ENCODE measurements at places on chromosomes 1 and 21. TPM values are rescaled to one million over a fixed set of nuclear protein-coding genes. Genes with fewer than 3 reads are reported as not detected.

DNA sequence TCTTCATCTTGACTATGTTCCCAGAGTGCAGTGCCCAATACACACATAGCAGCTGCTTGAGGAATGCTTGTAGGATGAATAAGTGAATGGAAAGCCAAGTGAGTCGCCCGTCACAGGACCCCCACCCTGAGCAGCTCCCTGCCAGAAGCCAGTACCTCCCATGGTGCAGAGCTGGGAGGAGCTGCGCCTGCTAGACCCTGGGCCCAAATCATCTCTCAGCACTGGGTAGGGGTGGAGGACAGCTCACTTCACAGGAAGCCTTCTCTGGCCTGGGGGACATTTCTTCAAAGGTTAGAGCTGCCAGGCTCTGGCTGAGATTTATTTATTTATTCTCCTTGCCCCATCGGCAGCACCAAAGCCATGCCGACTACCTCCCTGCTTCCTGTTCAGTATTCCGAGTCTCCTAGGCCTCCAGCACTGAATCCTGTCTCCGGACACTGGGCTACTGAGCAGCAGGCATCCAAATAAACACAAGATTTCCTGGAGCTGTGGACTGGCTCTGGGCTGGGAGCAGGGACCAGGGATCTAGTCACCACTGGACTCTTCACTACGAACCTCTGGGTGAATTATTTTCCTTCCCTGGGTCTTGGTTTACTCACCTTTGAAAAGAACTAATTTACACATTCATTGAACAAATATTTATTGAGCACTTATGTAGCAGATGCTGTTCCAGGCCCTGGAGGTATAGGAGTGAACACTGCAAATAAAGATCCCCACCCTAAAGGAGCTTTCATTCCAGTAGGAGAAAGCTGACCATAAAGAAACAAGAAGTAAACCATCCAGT lies 187.7 kb downstream of the TRABD2B start:
- no peak for DNase-seq

DNA sequence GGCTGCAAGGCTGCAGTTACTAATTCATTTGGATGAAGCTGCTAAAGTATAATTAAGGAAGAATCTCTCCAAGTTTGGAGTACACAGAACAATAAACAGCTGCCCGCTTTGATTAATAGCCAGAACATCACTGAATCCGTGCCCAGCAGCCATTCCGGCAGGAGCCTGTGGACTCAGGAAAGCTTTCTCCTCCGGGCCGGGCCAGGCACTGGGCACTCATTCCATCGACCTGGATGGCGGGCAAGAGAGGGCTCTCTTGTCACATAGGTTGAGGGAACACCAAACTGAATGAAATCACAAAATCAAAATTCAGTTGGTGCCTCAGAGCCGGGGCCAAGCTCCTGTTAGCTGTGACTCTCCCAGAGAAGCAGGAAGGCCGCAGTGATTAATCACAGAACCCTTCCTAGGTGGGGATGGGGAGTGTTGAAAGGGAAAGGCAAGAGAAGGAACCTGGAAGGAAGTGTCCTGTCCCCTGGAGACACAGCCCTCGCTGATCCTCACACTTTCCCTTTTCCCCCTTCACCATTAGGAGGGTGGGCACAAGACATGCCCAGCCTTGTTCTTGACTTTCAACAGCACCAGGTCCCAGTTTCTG lies 306.7 kb downstream of the NPHP4 start:
- no peak for DNase-seq

The CAPN2 gene
- 186 TPM for total RNA-seq

GRCh38 chr1:152159144-152159543 lies at the start of gene RPTN:
TSS of gene RPTN (minus strand) at chr1:152159228. CDS start at chr1:152157889, 1,339 bp downstream.
- no peak for DNase-seq

The OPRD1 gene
- total RNA-seq = not detected

The RPE65 gene
- total RNA-seq = not detected

DNA sequence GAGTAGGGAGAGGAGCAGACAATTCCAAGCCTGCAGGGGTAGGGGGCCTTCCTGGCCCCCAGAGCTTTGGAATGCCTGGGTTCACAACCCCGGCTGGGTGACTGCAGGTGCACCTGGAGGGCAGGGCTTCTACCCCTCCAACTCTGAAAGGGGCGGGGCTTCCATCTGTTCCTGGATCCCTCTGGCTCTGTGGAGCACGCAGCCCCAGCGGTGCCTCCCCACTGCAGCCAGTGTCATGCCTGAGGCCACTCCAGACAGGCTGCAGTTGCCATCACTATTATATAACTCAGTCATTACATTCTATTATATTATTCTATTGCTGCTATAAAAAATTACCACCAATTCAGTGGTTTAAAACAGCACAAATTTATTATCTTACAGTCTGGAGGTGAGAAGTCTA lies 12.5 kb upstream of the FNBP1L start:
- DNase-seq = no peak

DNA sequence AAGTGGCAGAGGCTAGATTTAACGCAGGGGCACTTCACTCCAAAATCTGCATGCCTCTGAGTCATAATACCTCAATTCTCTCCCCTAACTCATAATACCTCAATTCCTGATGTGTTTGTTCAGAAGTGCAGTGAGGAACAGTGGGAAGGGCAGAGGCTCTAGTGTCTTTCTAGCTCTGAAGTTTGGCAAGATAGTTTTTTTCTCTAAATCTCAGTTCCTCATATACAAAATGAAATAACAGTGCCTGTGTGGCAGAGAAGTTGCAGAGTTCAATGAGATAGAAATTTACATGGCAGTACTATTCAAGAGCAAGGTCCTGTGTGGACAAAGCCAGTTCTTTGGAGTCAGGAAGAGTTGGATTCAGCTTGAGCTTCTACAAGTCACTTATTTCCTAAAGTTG lies 9.8 kb downstream of the JUN start:
- DNase-seq = no peak

The TRIM62 gene
- total RNA-seq = 12.7 TPM

DNA sequence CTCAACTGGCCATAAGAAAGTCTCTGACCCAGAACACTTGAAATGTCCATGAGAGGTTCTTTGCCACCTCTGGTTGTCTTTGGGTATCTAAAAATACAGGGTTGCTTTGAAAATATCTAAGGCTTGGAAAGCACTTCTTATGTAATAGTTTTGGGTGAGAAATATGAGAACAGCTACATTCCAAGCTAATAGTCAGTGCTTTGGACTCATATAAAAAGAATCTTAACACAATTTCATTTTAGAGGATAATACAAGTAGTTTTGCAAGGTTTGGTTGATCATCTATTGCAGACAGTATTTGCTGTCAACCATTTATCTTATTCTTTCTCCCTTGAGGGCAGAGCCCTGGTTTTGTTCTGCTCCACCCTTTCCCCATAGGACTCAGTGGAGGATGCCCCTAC lies 207.5 kb downstream of the KCNK2 start:
- DNase-seq = no peak

The CFAP45 gene
- 1.6 TPM for total RNA-seq

The SH3D21 gene
- total RNA-seq = 9.8 TPM

The IL6R gene
- total RNA-seq = 26.6 TPM

All from sciatic nerve (tissue), 2 donors.